ENCODE measurements at places on chromosomes 3 and 15.

DNA sequence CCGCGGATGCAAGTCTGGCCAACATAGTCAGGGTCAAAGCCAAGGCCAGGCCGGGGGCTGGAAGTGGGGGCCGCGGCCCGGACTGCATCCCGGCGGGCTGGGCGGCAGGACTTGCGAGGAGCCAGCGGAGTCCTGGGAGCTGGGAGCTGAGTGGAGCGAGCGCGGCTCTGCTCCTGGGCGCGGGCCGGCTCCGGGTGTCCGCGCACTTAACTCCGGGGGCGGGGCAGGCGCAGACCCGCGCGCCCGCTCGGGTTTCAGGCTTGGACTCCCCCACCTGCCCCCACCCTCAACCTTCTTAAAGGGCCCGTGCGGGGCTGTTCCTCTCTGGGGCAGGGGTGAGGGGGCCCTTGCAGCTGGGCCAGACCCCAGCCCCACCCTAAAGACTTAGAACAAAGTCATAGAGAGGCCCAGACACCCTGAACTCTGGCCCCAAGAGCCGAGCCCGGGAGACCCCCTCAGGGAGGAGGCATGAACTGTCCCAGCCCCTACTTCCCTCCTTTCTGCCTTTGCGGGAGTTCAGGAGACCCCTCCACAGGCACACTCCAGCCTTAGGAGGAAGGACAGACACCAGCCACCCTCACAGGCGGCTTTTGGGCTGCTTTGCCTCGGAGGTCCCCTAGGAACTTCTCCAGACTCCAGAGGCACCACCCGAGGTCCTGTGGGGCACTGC lies at the start of gene CSPG4:
Gene CSPG4, minus strand, starts transcription at position 181 of the 670 bp plus-strand sequence. Its CDS starts 93 bp downstream, at position 88.
- DNase-seq, result peak; percentile 88

- DNase-seq, result no peak
Observed at GRCh38 chr3:56915966-56916586, 114.3 kb upstream of the ARHGEF3 start.

- DNase-seq, result no peak
Observed at GRCh38 chr15:49637857-49638256, 17.0 kb downstream of the DTWD1 start.

DNA sequence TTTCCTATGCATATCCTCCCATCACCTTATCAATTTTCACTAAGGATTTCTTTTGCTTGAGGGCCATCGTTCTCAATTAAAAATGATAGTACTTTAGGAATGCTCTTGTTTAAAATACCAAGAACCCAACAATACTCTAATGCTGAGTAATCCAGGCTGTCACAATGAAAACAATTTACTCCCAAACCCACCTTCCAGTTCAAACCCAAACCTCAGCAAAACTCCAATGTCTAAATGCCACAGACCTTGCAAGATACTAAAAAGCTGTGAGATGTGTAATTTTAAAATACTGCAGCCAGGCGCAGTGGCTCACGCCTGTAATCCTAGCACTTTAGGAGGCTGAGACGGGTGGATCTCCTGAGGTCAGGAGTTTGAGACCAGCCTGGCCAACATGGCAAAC lies 889.8 kb downstream of the ROBO1 start:
- DNase-seq, result no peak

DNA sequence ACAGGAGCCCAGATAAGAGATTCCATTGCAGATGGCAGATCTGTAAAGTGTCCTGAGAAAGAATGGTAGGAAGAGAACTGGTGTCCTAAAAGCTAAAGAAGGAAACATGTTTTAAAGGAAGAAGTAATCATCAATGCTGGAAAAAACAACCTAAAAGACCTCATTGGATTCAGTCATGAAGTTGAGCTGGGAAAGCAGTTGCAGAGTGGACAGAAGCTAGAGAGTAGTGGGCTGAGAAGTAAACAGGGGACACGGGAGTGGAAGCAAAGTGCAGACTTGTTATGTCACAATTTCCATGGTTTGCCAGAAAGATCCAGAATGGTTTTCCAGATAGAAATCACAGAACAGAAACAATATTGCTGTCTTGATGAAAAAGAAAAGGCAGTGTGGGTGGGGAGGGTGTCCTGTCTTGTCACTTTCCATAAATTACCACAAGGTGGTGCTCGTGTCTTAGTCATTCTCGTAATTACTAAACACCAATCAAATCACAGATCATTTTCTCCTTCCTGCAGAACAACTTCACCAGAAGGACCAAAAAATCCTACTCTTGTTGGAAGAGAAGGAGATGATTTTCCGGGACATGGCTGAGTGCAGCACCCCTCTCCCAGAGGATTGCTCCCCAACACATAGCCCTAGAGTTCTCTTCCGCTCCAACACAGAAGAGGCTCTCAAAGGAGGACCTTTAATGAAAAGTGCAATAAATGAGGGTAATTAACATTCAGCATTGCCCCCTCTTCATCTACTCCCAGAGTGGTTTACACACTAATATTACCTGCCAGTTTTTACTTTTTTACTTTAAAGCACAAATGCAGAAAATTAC lies 64.5 kb downstream of the KLHL25 start:
- DNase-seq, result peak; percentile 67

GRCh38 chr3:98450372-98450771 lies 12.6 kb upstream of the OR5K1 start:
- DNase-seq, result no peak

DNA sequence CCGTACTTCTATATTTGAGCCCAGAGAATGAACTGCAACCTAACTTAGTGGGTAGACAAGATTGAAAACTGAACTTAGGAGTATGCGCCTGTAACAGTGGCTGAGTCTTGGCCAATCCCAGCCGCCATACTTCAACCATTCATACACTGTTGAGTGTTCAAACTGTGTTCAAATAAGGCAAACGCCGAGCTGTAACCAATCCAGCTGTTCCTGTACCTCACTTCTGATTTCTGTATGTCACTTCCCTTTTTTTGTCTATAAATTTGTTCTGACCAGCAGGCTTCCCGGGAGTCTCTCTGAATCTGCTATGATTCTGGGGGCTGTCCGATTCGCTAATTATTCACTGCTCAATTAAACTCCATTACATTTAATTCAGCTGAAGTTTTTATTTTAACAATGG lies 58.6 kb upstream of the TPM1 start:
- DNase-seq, result no peak

DNA sequence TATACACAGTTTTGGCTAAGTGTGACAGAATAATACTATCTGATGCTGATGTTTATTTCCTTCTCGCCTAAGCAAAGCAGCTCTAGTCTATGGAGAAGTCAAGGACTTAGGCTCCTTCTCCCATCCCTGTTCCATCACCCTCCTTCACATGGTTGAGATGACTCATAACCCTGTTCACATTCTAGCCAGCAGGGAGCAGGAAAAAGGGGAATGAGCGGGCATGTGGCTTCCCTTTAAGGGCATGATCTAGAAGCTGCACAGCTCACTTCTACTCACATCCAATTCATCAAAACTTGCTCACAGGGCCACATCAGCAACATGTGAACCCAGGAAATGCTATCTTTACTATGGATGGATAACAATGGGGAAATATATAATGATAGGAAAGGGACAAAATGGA lies 40.9 kb downstream of the CBLB start:
- DNase-seq, result no peak

GRCh38 chr3:71469138-71469435 lies 114.4 kb downstream of the FOXP1 start:
- no peak for DNase-seq

DNA sequence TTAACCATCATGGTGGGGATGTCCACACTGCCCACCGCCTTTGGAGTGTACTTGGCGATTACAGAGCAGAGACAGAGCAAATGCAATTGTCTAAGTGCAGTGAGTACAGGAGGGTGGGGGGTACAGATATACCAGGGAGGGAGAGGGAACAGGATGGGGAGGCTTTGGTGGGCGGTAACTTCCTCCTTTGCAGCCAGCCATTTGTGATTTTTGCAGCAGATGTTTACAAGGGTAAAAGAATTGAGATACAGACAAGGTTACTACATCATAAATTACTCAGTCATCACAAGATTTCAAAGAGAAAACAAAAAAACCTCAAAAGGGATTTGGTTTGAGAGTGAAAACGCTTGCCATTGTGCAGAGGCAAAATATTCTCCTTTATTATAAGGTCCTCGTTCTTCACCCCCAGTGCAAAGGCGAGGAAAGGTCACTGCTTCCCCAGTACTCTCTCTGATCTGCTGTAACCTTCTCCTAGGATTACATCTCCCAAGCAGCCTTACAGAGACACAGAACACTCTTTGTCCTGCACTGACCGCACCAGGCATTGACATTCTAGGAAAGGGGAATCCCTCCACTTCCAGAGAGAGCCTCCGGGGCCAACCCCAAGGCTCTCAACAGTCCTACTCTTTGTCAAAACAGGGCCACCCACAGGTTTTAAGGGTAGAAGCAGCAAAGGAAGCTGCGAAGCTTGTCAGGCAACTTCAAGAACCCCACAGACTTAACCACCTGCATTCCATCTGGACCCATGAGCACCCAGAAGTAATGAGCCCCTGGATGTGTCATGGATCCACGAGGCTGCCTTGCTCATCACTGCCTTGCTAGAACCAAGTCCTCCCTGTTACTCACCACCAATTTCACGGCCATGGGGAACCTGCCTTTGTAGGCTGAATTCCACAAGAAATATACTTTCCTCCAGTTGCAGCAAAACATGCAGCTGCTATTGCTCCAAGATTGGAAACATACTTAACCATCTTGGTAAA lies 117.3 kb downstream of the ADAMTS17 start:
- DNase-seq, result no peak

GRCh38 chr15:44715797-44716334 lies 4.5 kb downstream of the B2M start:
- DNase-seq, result no peak

GRCh38 chr15:95990833-95991232 lies 339.7 kb upstream of the NR2F2 start:
- DNase-seq, result no peak

GRCh38 chr3:180870008-180870699 lies 42.3 kb upstream of the FXR1 start:
- DNase-seq, result no peak

DNA sequence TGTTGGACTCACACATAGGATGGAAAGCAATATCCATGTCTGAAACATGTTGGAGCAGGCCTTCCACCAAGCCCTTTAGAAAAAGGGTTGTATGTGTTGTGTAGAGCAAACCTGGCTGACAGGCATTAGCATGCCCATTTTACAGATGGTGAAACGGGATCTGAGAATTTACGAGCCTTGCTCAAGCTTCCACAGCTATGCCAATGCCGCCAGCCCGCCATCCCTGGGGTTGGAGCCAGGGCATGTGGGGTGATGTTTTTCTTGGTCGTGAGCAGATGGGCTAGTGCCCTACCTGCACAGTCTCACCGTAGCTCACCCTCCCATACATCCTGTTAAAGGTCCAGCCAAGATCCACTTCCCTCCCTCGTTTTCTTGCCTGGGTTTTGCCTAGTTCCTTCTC lies 97.5 kb upstream of the TLE3 start:
- DNase-seq, result no peak

DNA sequence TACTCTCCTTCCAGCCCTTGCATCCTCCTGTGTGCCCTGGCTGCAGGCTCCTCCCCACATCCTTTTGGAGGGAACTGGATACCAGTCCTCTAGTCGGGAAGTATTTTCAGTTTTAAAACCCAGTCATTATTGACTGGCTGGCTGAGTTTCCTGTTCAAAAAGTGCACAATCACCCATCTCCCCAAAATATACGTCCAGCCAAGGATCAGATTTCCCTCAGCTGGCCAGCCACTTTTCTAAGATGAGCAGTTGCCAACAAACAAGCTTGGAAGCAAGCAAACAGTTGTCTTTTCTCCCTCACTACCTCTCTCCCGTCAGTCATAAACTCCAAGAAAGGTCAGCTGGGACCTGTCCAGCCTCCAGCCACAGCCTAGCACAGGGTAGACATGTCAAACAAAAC lies 147.7 kb upstream of the GALNT15 start:
- no peak for DNase-seq

DNA sequence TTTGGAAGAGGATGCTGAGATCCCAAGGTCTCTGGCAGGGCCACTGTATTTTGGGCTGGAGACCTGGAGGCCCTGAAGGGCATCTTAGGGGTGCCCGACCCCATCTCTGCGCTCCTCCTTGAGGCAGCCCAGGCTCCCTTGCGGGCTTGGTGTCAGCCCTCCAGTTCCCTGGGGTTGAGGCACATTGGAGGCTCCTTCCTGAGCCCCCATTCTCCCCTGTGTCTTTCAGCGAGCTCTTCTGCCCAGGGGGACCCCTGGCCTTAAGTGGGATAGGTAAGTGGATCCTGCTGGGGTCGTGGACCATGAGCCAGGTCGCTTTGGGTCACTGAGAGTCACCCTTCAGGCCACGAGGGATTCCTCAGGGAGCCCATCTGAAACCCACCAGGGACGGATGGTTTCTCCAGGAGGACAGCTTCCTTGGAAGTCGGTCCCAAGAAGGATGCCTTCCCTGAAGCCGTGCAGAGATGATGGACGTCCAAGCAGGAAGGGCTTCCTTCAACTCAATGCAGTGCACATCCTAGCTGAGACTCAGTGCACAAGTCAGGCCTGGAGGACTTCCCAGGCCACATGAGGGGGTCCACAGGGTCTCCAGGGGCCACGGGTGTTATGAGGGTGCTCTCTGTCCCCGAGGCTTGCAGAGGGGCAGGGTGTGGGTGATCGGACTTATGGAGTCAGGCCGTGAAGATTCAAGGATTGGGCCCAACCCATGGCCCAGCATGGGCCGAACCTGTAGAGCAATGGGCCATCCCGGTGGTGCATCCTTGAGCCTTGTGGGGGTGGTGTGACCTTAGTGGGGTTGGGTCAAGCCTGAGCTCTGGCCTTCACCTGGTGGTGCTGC lies 224.3 kb downstream of the SNRPN start:
- DNase-seq, result no peak

- DNase-seq, result no peak
Observed at GRCh38 chr3:195062866-195063540, 208.0 kb downstream of the XXYLT1 start.

DNA sequence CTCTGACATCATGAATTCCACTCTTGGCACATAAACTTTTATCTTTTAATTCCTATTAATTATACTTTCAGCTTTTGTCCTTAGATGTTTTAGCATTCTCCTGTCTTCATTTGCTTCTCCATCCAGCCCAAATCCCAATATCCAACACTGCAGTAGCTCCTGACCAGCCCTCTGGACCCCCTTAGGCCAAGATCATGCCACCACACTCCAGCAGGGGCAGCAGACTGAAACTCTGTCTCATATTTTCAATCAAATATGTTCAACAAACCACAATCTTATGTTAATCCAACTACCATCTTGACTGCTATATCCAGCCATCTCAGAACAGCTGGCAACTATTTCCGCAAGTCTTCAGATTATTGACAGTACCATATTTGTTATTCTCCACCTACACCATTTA lies 315.8 kb upstream of the ROBO2 start:
- DNase-seq, result no peak

GRCh38 chr3:28280781-28281180 lies 39.4 kb downstream of the CMC1 start:
- no peak for DNase-seq
